ENCODE measurements at places on chromosomes 6 and 20. TPM values are rescaled to one million over a fixed set of nuclear protein-coding genes. Genes with fewer than 3 reads are reported as not detected.

The RNF146 gene
- total RNA-seq = 28.8 TPM

- DNase-seq = no peak
These were observed 76.3 kb downstream of the HFE start for GRCh38 chr6:26163427-26164119.

- DNase-seq = no peak
These were observed 92.7 kb downstream of the CEBPB start for GRCh38 chr20:50283370-50283769.

The TBX18 gene
- total RNA-seq = not detected

DNA sequence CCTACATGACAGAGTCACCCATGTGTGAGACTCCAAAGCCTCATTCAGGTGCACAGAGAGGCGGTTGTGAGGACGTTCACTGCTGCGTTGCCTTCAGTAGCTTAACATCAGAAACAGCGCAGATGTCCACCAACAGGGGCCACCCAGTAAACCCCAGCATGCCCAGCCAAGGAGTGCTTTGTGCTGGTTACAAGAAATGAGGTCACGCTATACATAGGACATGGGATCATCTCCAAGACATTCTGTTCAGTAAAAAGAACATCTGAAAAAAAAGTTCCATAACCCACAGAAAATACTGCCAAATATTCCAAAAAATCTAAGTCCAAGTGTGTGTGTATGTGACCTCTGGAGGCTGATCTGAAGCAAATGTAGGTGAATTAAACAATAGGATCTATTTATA lies 16.0 kb downstream of the SLC52A3 start:
- no peak for DNase-seq

The LY6G6C gene
- not detected for total RNA-seq

DNA sequence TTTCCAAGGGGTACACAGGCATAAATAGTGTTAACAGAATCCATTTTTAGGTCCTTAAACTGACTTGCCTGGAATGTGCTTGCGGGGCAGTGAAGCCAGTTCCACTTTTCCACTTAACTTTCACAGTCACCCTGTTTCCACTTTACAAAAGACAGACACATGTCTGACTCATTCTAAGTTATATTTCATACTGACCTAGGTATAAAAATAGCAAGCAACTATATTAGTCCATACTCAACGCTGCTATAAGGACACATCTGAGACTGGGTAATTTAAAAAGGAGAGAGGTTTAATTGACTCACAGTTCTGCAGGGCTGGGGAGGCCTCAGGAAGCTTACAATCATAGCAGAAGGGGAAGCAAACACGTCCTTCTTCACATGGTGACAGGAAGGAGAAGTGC lies 88.2 kb downstream of the MTFR2 start:
- DNase-seq = no peak

- no peak for DNase-seq
These were observed 208.2 kb downstream of the SMOC2 start for GRCh38 chr6:168649209-168649608.

The ZBP1 gene
- total RNA-seq = not detected

- DNase-seq = no peak
These were observed 267.8 kb upstream of the IRAK1BP1 start for GRCh38 chr6:78599526-78599925.

The CRIP3 gene
- total RNA-seq = not detected

GRCh38 chr20:24420567-24420966 lies 48.9 kb upstream of the SYNDIG1 start:
- no peak for DNase-seq

The FUT9 gene
- not detected for total RNA-seq

- DNase-seq = peak; percentile 17
These were observed 1.9 kb downstream of the TMEM200A start for GRCh38 chr6:130367767-130368166.

The PFDN4 gene
- 43.6 TPM for total RNA-seq

The VSX1 gene
- not detected for total RNA-seq

- peak; percentile 77 for DNase-seq
These were observed 104.9 kb downstream of the GJA10 start for GRCh38 chr6:89999154-89999553.

The RAMACL gene
- 0.83 TPM for total RNA-seq

- no peak for DNase-seq
These were observed 60.6 kb downstream of the STK35 start for GRCh38 chr20:2162125-2162822.

- DNase-seq = no peak
These were observed 10.8 kb downstream of the DDX27 start for GRCh38 chr20:49230021-49230420.

GRCh38 chr6:30614044-30614842 lies 2.8 kb downstream of the PPP1R10 start:
- DNase-seq = no peak

DNA sequence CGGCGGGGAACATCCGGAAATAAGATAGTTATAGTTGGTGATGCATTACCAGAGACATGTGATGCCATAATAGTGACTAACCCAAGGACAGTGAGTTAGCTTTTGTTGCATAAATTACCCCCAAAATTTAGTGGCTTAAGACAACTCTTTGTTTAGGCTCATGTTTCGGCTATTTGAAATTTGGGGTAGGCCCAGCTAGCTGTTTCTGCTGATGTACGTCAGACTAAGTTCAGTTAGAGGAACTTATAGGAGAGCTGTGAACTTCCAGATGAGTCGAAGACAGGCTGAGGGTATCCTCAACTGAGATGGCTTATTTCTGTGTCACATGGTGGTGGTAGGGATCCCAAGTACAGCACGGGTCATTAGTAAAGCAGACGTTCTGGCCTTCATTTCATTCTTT lies 366.5 kb downstream of the PLCB1 start:
- DNase-seq = no peak

- DNase-seq = peak; percentile 39
These were observed 193.5 kb downstream of the UBE3D start for GRCh38 chr6:82872185-82872584.

GRCh38 chr6:168286116-168286515 lies 33.5 kb downstream of the DACT2 start:
- DNase-seq = no peak

DNA sequence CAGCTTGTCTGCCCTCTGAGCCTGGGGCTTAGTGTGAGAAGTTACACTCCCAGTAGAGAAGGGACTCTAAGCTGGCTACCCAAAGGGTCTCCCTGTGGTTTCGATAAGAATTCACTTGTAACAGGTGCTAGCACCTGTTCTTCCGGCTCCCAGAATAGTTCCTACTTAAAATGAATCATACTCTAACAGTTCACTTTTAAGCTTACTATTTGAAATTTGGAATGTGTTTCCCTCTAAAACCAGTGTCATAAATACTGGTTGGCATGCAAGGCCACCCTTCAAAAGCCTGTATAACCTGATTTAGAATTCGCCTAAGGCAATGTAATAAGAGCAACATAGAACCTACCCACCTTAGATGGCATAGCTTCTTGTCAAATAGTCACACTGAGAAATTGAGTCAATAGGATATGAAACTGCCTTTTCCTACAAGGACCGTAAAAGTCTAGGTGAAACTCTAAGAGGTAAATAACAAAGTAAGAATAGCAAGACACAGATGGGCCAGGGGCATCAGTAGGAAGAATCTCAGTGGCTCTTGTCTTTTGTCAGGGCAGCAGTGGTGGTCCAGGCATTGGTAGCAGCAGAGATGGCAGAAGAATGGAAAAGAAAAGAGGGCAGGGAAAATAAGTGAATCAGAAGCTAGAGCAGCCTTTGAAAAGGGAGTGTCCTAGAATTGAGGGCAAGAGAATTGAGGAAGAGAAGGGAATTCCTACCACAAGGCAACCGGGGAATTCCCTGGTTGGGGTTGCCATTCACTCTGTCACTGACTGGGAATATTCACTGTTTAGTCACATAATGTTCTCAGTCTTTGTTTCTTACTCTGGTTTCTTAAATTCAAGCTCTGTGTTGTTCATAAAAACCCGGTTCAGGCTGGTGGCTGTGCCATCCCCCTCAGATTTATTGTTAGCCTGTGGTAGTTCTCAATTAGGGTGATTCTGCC lies 91.5 kb downstream of the HIVEP2 start:
- DNase-seq = peak; percentile 86

The EPPIN gene
- not detected for total RNA-seq

DNA sequence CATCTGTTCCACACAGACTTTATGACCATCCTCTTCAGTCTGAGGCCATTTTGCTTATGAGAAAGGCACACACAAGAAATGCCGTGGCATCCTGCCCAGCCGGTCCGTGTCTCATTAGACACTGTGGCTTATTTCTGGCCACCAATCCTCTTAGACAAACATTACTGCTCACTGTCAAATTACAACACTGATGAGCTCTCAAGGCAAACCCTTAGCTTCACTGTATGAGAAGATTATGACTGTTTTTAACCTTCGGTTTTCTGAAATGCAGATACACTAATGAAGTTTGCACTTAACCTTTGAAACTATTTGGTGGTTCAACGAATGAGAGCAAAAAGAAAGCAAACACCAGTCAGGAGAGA lies 50.5 kb upstream of the DST start:
- peak; percentile 63 for DNase-seq

GRCh38 chr20:47326658-47327268 lies 29.7 kb downstream of the ZMYND8 start:
- no peak for DNase-seq

The PRDM13 gene
- total RNA-seq = not detected

DNA sequence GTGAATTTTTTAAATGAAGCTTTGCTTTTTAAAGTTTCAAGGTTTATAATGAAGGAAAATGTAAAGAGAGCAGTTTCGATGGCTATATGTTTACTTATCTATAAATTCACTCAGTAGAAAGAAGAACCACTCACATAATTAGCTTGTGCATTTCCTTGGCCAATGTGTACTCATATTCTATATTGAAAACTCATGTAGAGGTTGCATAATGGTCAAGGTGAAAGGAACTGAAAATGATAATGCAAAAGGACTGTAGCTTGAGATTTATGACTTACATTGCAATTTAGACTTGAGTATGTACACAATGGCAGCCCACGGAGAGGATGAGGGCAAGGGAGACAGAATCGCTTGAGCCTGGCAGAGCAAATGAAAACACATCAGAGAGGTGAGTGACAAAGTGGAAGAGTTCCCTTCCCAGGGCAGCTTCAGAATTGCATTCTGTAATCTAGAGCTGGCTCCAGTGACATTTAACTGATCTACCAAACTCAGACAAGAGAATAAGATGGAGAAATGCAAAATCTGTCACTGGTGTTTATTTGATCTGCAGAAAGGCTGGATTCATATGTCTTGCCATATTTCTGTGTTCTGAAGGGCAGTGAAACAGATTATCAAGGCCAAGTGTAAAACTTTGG lies 191.8 kb downstream of the TMEM200A start:
- DNase-seq = no peak

The KCNG1 gene
- 43.9 TPM for total RNA-seq

DNA sequence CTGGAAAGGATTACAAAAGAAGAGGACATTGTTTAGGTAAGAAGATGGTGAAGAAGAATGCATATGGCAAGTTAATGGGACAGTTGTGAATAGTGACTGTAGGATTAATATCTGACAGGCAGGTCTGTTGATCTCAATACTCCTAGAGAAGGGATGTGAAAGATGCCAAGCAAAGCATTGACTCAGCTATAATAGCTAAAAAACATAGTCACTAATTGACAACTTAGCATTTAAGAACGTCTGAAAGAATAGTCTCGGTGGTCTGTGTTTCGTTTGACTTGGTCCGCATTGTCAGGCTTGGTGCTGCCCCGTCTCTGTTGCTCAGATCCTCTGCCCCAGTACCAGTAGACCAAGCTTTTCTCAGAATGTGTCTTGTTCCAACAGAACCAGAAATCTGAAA lies 65.9 kb downstream of the HIVEP1 start:
- DNase-seq = no peak

The PRL gene
- total RNA-seq = not detected

The PAQR8 gene
- total RNA-seq = 1.8 TPM

The SLC32A1 gene
- not detected for total RNA-seq

DNA sequence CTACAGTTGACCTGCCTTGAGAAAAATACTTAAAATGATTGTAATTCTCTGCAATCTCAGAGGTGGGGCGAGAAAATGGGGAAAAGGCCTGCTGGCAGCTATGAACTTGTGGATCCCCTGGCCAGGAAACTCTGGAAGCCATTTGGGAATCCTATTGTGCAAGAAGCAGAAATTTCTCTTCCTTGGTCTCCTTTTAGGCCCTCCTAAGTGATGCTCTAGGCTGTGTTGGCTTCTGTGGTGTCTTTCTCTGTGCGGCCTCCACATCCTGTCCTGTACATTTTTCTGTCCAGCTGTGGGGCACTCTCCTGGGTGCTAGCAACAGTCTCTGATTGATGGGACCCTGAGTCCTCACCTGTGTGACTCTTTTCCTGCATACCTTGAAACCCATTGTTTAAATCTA lies 290.9 kb downstream of the FARS2 start:
- no peak for DNase-seq

DNA sequence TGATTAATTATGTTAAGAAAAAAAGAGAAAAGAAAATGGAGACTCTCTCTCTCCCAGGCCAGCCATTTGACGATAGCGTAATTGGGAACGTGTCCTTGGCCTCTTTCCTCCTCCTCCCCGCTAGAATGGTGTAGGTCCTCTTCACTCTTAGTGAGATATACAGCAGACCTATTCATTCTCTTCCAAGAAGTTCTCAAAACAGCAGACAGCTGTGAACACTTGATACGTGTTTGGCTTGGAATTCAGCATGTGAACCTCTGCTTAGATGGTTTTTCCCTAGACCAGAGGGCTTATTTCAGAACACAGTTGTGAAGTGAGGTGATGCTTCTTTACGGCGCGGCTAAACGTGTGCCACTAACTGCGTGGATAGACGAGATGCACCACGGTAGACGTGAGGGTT lies 32.6 kb upstream of the TULP4 start:
- no peak for DNase-seq

DNA sequence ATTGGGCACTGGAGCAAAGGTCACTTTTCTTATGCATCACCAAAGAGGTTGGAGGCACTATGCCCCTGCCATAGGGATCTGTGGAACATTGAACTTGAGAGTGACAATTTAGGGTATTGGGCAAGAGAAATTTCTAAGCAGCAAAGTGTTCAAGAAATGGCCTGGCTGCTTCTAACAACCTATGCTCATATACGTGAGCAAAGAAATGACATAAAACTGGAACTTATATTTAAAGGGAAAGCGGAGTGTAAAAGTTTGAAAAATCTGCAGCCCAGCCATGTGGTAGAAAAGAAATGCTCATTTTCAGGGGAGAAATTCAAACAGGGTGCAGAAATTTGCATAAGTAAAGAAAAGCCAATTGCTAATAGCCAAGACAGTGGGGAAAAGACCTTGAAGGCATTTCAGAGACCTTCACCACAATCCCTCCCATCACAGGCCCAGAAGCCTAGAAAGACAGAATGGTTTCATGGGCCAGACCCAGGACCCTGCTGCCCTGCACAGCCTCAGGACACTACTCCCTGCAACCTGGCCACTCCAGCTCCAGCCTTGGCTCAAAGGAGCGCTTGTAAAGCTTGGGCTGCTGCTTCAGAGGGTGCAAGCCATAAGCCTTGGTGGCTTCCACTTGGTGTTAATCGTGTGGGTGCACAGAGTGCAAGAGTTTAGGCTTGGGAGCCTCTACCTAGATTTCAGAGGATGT lies 24.4 kb downstream of the NCR2 start:
- DNase-seq = no peak

Measured in mammary epithelial cell (primary cell).